ENCODE measurements at places on chromosomes 13 and 19.
A peak's percentile ranks its signal among the peaks of the same experiment; 100 is the strongest.

DNA sequence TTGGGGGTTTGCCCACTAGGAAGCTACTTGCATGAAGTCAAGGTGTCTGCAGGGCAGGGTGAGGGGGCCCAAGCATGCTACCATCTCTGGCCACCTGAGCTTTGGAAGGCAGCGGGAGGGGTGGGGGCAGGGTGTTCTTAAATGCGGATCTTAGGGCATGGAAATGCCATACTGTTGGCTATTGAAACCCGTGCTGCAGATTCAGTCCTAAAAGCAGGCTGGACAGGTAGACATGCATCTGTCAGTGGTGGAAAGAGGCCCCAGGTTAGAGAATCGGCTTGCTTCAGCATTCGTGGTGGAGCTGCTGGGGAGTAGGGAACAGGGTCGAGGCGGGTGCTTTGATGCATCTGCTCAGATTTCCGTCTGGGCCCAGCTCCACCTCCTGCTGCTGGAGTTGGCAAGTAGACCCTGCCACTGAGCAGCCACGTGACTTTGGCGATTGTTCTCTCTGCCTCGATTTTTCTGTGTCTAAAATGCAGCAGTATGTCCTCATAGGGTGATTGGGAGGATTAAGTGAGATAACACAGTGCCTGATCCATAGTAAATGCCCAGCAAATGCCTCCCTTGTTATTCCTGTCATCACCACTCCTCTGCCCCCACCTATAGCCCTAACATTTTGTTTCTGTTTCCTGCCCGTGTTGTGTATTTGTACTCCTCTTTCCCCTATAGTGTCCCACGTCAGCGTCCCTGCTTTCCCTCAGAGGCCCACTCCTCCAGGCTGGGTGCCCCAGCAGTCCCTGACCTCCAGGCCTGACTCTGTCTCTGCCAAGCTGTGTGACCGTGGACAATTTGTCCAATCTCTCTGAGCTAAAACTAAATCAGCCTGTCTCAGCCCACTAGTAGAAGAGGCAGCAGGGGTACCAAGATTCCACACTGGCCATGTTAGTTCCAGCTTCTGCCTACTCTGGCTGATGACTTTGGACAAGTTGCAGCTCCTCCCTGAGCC lies 5.8 kb downstream of the PPP1R37 start:
- DNase-seq = no peak

- DNase-seq = peak; percentile 85
These were observed 2.3 kb upstream of the STRN4 start for GRCh38 chr19:46748325-46749109.

GRCh38 chr13:40215311-40215710 lies 451.1 kb downstream of the FOXO1 start:
- DNase-seq = no peak

DNA sequence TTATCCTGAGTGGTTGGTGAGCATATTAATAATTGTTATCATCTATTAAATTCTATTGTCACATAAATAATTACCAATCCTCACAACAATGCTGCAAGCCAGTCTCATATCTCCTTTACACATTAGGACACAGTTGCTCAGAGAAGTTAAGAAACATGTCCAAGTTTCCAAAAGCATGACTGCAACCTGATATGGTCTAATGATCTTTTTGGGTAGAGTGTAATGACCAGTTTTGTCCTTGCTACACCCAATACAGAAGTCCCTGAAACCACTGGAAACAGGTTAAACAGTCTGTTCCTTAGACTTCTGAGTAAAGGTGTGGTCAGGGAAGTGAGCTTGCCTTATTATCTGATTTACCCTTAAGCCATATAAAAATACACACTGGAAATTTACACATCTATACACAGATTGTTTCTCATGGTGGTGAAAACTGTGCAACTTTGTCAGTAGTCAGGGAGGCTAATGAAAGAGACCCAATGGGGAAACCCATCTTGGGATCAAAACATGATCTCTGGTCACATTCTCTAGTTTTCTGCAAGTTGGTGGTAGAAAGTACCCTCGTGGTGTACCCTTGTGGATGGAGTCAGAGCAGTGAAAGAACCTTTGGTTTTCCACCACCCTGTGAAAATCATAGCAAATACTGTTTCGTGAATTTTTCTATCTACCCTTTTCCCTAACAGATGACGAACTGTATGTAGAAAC lies 146.0 kb upstream of the KLF12 start:
- DNase-seq = no peak

GRCh38 chr13:36666477-36667229 lies 7.2 kb upstream of the SERTM1 start:
- DNase-seq = no peak

GRCh38 chr13:80010286-80010831 lies 330.6 kb downstream of the SPRY2 start:
- DNase-seq = no peak

GRCh38 chr13:100115693-100116254 lies 26.9 kb downstream of the PCCA start:
- no peak for DNase-seq

GRCh38 chr13:50082426-50083281 lies 67.4 kb downstream of the KCNRG start:
- DNase-seq = peak; percentile 84

DNA sequence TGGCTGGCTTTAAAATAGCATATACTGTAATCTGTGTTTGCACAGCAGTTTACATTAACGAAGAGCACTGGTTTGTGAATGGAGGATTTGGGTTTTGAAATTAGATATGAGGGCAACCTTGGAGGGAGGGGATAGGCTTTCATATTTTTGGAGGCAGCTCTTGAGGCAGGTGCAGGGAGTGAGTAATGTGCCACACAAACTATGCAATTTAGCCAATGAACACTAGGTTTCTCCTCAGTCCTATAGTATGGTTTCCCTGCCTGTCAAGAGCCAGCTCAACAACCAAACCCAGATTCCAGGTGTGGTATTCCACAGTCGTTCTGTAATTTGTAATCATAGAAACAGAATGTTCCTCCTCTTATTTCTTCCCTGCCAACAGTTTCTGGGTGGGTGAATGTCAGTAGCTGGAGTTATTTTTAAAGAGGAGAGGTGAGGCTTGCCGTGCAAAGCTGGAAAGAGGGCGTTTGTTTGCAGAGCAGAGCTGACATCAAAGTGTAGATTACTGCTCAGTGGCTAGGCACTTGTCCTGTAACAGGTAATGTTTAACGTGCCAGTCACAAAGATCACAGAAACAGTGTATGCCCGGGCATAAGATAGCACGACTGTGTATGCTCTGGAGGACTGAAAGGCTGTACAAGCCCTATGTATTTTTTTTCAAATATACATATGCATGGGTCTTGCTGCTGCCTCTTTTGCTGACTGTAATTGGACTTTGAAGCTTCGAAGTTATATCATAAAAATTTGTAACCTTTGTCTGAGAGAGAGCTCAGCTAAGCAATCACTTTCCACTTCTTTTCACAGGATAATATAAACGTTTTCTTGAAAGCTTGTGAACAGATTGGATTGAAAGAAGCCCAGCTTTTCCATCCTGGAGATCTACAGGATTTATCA lies 124.2 kb downstream of the LMO7 start:
- DNase-seq = peak; percentile 47

- DNase-seq = no peak
These were observed 56.5 kb downstream of the DCLK1 start for GRCh38 chr13:36074659-36075058.

DNA sequence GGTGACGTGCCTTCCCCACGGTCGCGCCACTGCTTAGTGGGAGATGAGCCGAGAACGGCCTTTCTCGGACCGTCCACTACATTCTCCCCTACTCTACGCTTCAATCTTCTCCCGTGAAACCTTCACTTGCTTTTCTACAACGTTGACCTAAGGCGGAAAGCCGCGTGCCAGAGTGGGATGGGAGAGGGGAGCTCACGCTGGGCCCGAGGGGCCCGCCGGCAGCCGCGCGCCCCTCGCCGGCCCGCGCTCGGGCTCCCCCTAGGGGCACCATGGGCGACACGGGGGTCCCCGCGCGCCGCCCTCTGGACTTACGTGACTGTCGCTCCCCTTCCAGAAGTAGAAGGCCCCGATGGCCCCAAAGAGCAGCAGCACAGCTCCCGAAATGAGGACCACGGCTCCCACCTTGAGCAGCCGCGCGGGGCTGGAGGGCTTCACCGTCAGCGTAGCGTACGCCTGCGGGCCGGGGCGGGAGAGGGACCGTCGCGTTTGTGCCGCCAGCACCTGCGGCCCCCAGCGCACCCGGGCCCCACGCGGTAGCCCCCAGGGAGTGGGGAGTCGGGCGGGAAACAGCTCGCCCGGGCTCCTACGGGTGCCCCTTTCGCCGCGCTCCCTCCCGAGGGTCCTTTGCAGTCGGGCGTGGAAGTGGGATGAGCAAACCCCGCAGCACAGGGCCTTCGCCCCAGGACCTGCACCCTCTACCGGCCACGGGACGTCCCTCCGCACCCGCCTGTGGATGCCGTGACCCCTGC lies 727 bp downstream of the CNMD start:
- peak; percentile 23 for DNase-seq

DNA sequence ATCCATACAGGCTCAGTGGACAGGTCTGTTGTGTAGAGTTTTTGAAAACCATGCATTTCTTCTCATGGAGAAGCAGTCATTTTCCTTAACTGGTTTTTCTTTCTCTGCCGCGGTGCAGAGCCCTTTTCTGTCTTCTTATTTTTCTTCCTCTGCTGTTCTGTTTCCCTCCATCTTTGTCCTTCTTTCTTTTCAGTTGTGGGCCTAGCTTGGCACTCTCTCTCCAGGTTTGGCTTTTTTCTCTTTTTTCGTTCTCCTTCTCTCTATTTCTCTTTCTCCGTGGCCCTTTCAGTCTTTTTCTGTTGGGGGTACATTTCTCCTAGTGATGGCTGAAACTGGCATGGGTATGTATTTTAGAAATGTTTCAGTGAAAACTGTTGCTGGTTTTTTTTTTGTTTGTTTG lies 24.1 kb downstream of the NFIX start:
- DNase-seq = no peak

GRCh38 chr19:47275791-47276461 lies 1.2 kb downstream of the INAFM1 start:
- DNase-seq = no peak

- DNase-seq = no peak
These were observed 18.2 kb upstream of the IGFL1 start for GRCh38 chr19:46211201-46211881.

DNA sequence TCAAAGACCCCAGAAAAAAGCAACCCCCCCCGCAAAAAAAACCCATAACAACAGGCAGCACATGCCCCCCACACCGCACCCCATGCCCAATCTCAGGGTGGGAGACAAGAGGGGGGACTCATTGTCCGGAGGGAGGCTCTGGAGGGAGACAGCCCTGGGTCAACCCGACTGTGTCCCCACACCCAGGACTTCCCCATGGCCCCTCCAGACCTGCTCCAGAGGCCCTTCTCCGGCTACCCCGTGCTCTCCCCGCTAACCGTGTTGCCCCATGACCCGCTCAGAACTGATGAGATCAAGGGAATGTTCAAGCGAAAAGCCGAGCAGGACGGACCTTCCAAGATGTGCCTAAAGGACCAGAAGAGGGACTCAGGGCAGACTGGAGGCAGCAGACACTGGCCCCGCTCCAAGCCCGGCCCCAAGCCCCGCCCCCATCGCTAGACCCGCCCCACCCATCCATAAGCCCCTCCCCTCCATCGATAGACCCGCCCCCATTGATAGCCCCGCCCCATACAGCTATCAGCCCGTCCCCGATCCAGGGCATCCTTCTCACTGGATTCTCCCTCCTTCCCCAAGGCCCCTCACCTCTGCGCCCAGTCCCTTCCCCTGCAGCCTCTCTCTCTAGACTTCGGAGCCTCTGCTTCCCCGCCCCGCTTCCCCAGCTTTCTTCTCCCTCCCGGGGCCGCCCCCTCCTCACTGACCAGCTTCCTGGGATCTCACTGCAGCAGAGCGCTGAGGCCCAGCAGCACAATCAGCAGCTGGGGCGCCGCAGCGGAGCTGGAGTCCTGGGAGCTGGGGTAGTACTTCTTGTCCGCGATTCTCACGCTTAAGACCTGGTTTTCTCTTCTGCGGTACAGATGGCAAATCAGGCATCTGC lies 2.2 kb downstream of the BST2 start:
- peak; percentile 47 for DNase-seq

DNA sequence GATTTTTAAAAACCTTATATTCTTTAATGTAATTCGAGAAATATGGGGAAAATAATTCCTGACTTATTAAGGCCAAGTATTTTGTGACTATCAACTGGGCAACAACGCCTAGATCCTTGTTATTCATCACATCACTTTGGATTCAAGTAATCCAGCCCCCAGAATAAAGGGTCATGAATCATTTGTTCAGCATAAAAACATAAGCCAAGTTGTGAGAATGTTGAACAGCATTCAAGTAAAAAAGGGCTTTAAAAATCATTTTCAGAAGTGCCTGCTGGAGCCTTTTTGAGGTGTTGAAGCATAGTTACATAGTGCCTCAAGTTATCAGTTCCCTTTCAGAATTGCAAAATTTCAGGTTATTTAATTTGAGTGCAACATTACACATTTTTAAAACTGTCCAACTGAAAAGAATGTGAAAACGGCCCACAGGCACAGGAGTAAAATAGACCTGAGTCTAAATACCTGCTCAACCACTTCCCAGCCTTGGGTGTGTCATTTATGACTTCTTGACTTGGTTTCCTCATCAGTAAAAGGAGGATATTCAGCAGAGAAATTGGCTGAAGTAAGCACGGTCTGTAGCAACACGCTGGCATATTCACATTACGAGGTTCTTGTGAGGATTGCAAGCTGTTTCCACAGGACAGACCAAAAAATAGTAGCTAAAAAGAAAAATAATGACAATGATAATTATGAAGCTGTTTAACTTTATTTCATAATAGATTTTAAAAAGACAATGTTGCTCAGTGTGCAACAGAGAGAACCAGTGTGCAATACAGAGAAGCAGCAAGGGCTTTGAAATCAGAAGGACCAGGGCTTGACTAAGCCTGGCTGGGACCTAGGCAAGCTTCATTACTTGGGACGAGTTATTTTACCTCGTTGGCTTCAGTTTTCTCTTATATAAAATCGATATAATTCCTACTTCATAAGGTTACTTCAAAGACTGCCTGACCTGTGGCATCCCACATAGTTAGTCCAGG lies 56.6 kb downstream of the MBNL2 start:
- DNase-seq = no peak

DNA sequence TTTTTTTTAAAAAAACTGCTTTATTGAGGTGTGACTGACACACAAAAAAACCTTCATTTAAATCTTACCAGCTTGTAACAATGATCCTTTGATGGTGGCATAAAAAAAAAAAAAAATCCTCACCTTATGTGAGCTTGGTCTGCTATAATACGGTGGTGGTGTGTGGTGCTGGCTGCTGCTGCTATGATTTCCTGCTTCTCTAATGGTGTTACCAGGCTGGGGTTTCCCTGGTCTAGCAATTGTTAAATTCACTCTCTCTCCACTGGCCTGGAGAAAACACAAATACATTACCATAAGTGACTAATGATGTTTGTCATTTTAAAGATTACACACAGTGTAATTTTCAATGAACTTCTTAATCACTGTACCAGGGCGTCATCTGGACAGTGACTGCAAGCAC lies 60.6 kb downstream of the LNX2 start:
- DNase-seq = no peak

DNA sequence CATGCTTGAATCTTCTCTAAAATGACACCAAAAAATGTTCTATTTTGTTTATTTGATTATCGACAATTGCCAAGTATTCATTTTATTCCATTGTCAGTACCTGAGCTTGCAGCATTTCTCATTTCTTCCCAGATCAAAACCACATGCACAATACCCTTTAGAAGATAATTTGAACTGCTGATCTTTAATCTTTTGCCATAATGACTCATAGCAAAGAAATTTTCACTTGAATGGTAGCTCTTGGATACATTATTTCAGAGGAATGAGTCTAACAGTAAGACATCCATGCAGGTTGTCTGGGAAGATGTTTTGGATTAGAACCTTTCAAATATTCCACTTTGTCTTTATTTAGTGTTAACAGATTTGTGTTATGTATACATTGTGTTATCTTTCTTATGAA lies 42.0 kb upstream of the RXFP2 start:
- DNase-seq = no peak

- peak; percentile 55 for DNase-seq
These were observed 13.7 kb downstream of the WBP4 start for GRCh38 chr13:41075034-41075433.

GRCh38 chr19:10872546-10873107 lies 1.3 kb downstream of the CARM1 start:
- DNase-seq = no peak
